ENCODE measurements at places on chromosomes 1 and 21. TPM values are rescaled to one million over a fixed set of nuclear protein-coding genes. Genes with fewer than 3 reads are reported as not detected.

TNFSF18 gene
- not detected for total RNA-seq

HDAC1 gene
- total RNA-seq = 21.8 TPM

NPHP4 gene
- total RNA-seq = 3.0 TPM

SYCP1 gene
- not detected for total RNA-seq

KLHDC9 gene
- 2.9 TPM for total RNA-seq

IQCC gene
- 0.48 TPM for total RNA-seq

CFHR2 gene
- total RNA-seq = not detected

GOLT1A gene
- total RNA-seq = not detected

ROR1 gene
- total RNA-seq = 12.9 TPM

CCDC27 gene
- total RNA-seq = not detected

RCSD1 gene
- 26.5 TPM for total RNA-seq

DNA sequence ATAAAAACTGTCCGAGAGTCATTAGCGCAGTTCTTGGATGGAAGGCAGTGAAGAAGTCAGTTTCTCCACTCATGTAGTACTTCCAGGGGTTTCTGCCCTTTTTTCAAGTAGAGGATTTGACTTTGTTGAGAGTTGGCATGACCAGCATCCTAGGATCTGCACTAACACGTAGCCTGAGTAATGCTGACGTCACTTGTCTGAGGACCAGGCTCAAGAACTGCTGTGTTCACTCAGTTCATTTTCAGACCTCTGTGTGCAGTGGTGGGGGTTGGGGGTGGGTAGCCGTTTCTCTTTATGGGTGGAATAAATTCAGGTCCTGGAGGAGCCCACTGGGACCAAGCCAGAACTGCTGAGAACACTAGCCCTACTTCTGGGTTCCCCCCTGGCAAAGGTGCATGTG is 53.3 kb downstream of the MRPS6 start:
- no peak for DNase-seq

DNA sequence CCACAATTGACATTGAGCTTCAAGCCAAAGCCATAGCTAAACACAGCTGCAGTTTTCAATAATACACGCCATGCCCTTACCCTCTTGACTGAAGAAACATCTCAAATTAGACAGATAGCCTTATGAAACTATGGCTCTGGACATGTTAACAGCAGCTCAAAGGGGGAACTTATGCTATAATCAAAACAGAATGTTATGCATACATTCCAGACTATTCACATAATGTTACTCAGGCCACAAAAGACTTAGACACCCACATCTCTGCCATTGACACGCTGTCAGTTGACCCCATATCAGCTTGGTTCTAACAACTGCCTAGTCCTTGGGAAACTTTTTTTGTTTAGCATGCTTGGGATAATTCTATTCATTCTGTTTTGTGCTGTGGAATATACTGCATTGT is 2.3 kb upstream of the NENF start:
- DNase-seq = no peak

GRCh38 chr1:3743826-3744225 is 8.4 kb upstream of the CCDC27 start:
- DNase-seq = no peak

DNA sequence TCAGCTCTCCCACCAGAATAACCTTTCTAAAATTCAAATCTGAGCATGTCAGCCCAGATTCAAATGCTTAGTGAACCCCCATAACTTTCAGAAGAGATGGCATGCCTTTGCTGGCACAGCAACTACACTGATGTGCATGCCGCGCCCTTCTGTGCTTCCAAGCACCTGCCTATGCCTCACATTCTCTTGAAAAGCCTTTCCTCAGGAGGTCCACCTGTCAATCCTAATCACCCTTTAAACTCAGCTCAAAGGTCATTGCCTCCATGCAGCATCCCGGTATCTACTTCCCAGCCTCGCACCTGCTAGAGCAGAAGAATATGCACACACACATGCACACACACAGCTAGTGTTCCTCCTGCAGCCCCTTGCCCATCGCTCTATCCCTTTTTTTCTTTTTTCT is 5.2 kb upstream of the S100A2 start:
- no peak for DNase-seq

DNA sequence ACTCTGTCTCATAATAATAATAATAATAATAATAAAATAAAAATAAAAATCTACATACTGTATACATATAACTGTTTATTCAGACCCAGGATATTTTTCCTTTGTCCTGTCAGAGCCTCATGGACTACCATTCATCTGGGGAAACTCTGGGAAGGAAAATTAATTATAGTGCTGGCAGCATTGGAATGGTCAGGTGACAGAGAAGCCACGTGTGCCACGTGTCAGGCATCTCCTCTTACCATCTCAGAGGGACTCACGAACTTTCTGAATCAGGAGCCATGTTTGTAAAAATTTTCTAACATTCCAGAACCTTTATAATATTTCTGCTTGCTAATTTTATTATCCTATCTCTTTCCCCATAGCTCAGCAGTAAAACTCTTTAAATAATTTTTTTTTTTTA is 97.8 kb upstream of the HNRNPU start:
- DNase-seq = no peak

DNA sequence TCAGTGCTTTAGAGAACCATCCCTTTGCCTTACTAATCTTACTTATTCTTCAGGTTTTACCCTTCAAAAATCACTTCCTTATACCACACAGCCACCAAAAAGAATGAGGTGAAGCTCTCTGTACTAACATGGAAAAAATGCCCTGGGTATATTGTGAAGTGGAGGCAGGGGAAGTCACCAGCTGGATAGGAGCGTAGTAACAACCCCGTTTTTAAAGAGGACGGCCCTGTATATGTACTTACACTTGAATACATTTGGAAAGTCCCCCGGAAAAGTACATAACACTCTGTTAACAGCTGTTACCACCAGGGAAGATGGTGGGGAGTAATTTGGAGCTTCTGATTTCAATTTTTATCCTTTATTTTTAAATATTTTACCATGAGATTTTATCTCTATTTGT is 28.2 kb upstream of the KHDRBS1 start:
- no peak for DNase-seq

GRCh38 chr1:192615055-192615454 is 20.9 kb upstream of the RGS13 start:
- no peak for DNase-seq

DNA sequence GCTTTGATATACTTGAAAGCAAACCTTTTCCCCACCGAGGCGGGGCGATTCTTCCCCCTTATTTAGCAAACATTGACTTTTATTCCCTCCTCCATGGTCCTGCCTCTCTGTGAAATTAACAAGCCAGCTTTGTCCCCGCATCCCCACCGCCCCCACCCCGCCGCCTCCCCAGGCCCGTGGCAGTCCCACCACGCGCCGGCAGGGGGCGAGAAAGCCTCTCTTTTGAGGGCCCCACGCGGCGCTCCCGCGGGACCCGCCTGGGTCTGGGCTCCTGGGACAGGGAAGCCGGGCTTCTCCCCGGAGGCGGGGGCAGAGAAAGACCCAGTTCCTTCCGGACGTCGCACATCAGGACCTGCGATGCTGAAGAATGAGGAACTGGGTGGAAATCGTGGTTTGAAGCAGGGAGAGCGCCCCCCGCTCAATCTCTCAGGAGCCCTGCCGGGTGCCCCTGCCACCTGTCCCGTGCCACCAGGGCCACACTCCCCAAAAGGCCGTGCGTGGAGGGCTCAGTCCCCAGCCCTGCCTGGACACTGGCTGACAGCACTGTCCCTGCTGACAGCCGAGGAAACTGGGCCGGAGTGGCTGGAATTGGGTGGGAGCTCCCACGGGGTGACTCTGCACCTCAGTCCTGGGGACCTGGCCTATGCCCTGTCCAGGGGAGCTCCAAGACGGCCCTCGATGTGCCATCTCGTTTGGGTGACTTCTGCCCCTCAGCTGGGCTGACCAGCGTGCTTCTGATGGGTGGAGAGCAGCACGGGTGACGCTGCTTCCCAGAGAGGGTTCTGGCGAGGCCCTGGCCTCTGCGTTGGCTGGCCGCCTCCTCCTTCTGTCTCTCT is 8.6 kb upstream of the ACTRT2 start:
- DNase-seq = no peak

DNA sequence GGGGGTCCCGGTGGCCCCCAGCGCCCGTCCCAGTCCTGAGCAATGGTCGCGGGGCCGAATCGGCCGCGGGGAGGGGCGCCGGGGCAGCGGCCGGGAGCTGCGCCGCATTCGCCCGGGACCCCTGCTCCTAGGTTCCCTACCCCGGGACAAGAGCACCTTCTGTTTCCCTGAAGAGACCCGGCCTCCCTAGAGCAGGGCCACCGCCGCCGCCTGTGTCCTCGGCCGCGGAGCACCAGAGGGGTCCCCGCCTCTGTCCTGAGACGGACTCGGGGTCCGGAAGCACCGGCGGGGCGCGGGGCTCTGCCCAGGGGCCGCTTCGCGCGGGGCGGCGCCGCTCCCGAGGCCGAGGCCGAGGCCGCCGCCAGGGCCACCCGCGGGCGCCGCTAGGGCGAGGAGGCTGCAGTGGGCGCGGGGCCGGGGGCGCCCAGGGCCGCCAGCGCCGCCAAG is 157.9 kb downstream of the CASZ1 start:
- DNase-seq = no peak

- DNase-seq = no peak
These were observed 38.9 kb downstream of the ZC3H11B start for GRCh38 chr1:219573960-219574359.

DNA sequence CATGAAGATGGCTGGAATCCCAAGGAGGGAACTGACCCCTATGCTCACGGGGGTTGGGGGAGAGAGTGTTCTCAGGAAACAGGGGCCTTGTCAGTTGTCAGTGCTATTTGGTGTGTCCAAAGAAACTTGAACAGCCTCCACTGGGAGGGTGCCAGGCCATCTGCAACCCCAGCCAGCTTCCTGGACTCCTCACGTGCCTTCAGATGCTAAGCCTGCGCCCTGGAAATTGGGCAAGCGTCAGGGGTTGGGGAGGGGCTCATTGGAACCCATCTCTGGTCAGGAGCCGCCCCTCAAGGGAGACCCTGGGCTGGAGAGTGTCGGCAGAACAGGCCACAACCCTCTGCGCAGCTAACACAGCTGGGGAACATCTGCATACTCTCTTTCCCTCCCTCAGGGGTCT is 13.1 kb upstream of the LHX4 start:
- no peak for DNase-seq

DNA sequence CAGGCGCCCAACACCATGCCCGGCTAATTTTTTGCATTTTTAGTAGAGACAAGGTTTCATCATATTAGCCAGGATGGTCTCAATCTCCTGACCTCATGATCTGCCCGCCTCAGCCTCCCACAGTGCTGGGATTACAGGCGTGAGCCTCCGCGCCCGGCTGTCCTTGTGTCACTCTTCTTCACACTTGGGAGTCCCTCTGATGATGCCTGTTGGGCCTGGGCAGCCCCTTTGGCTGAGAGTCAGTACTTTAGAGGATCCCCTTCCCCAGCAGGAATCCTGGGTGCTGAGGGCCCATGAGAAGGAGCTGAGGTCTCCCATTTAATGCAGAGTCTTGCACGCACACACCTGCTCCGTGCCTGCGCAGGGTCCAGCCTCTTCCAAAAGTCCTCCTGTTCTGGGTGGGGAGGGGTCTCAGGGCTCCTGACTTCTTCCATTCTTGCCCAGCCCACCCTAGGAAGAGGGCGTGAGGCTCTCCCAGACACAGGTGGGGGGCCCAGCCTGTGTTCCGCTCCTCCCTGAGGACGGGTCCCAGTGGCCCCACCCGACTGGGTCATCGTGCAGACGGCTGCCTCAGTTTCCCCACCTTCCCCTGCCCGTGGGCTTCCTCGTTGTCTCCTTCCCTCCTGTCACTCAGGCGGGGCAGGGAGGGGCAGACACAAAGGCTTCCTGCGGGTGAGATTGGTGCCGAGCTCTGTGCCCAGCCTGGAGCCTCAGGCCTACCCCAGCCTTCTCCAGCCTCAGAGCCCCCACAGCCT is 3.9 kb downstream of the TTLL10 start:
- no peak for DNase-seq

- DNase-seq = no peak
These were observed 61.0 kb downstream of the TOR3A start for GRCh38 chr1:179142889-179143299.

- no peak for DNase-seq
These were observed 13.5 kb downstream of the KCNK1 start for GRCh38 chr1:233627376-233627775.

- no peak for DNase-seq
These were observed 15.2 kb downstream of the CDCP2 start for GRCh38 chr1:54137534-54138061.

GRCh38 chr21:44845418-44846223 is 27.8 kb upstream of the SUMO3 start:
- peak; percentile 69 for DNase-seq

DNA sequence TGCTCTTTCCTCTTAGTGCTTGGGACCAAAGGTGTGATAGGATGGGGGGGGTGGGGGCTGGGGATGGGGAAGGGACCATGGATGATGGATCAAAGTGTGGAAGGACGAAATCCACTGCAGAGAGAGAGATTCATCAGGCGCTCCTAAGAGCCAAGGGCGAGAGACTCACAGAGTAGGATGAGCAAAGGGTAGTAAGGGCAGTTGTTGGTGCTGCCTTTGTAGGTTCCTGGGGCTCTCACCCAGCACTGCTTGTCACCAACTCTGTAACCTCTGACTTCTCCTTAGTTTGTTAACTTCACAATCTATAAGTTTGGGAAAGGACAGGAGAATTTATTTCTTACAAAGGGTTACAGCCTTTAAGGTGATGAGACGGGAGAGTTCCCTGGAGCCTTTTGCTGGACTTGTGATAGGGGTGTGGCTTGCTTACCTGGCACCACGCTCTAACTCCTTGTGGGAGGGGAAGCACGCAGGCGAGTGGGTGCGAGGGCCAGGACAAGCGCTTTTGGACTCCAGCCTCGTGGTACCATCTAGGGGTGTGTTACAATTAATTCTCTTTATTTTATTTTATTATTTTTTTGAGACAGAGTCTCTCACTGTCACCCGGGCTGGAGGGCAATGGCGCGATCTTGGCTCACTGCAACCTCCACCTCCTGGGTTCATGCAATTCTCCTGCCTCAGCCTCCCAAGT is 1.6 kb upstream of the PDXK start:
- no peak for DNase-seq

DNA sequence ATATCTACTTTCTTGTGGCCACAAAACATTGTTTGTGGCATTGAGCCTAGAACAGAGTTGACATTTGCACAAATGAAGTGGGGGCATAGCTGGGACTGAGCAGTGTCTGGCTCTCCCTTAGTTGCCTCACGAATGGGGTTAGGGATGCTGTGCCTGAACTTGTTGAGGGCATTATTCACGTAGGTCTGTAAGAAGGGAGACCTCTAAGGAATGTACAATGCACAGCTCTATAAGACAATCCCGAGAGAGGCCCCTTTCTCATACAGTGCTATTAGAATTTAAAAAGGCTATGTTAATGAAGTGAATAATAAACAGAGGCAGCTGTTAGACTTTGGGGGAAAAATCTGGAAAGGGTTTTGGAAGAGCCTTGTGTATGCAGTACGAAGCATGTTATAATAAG is 118.4 kb upstream of the DEPDC1 start:
- no peak for DNase-seq

- no peak for DNase-seq
These were observed 10.8 kb upstream of the NFASC start for GRCh38 chr1:204859861-204860267.

- no peak for DNase-seq
These were observed 201.2 kb upstream of the TNR start for GRCh38 chr1:175944591-175944990.

DNA sequence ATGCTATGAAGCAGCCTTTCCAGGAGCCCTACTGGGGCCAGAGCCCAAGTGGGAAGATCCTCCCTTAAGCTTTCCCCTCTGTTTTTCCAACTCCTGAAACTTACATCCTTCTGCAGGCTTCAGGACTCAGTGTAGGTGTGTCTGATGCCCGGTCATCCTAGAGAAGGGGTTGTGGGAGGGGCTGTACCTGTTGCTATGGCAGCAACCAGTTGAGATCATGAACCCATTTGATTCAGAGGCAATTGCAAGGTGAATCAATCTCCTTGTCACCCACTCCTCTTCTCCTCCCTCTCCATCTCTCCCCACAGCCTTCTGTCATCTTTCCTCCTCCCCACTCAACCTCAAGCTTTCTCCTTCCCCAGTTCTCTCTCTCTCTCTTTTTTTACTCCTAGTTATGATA is 151.8 kb downstream of the CACNA1E start:
- DNase-seq = no peak

All from right atrium auricular region (tissue), 2 donors.